ENCODE measurements at places on chromosomes 6 and 20. TPM values are rescaled to one million over a fixed set of nuclear protein-coding genes. Genes with fewer than 3 reads are reported as not detected.

DNA sequence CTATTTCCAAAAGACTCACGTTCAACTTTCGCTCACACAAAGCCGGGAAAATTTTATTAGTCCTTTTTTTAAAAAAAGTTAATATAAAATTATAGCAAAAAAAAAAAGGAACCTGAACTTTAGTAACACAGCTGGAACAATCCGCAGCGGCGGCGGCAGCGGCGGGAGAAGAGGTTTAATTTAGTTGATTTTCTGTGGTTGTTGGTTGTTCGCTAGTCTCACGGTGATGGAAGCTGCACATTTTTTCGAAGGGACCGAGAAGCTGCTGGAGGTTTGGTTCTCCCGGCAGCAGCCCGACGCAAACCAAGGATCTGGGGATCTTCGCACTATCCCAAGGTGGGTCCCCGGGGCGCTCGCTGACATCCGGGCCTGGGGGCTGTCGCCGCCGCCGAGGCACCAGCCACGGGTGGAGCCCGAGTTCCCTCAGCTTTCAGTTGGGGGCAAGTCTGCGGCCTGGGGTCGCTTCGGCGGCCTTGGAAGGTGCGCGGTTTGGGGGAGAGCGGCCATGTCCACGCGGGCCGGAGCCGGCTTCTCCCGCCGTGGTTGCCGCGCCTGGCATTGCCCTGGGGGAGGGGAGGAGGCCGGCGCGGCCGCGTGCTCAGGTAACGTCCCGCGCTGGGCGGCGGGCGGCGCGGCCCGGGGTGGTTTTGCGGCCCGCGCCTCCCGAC, 429 bp downstream of the AMD1 start:
- peak overlapping the region; percentile 93 for H3K4me3 ChIP-seq
- H3K27me3 ChIP-seq, result no peaks in the 10 kb centered on the region
- H3K4me1 ChIP-seq, result peaks cover 37% of the 10 kb centered on the region
- H3K27ac ChIP-seq, result peak overlapping the region; percentile 99

PRDM13 gene
- not detected for total RNA-seq

OR2B6 gene
- total RNA-seq, result not detected

DNA sequence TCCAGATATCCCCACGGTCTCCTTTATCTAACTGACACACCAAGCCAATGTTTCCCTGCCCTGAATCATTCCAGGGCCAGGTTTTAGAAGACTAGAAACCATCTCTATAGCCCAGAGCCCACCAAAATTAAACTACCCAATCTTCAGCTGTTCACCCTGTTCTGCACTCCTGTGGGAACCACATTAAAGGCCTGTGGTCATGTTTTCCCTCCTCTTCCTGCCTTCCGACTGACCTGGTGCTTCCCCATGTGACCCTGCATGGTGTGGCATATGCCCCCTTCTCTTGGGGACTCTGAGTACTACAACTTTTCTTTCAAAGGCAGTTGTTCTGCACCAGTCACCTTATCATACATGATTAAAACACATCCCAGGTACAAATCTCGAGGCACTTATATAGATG, 155.0 kb downstream of the TMEM200A start:
- H3K27ac ChIP-seq, result no peak overlapping the region
- no peaks in the 10 kb centered on the region for H3K4me1 ChIP-seq
- H3K4me3 ChIP-seq, result no peak overlapping the region
- no peak for DNase-seq
- H3K27me3 ChIP-seq, result no peaks in the 10 kb centered on the region

TRIM15 gene
- not detected for total RNA-seq

DNAH8 gene
- total RNA-seq, result not detected

SYNGAP1 gene
- 57.7 TPM for total RNA-seq

DNA sequence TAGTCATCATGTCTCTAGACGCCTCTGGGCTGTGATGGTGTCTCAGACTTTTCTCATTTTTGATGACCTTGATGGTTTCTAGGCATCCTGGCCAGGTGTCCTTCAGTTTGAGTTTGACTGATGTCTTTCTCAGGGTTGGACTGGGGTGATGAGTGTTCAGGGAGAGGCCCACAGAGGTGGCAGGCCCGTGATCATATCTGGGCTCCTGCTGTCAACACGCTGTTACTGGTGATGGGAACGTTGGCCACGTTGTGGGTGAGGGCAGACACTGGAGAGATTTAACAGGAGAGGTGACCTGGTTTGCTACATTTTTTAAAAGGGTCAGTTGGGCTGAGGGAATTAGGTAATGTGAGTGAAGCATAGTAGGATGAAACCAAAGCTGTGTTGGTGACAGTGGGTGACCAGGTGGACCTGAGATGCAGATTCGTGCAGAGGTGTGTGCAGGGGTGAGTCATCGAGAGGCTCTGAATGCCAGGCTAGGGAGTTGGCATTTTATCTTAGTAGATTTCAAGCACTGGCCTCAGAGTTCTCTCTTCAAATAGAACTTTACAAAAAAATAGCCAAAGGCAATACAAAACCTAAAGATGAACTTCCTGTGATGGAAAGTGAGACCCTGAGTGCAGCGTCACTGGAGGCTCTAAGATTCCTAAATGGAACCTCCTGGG, 174.1 kb downstream of the CDH26 start:
- H3K4me3 ChIP-seq, result no peak overlapping the region
- H3K4me1 ChIP-seq, result no peaks in the 10 kb centered on the region
- DNase-seq, result no peak
- no peak overlapping the region for H3K27ac ChIP-seq
- H3K36me3 ChIP-seq, result no peaks in the 10 kb centered on the region
